ENCODE measurements at places on chromosomes 1 and 21.

- H3K27me3 ChIP-seq: no peaks in the 10 kb centered on the region
- H3K4me3 ChIP-seq: no peak overlapping the region
- no peak overlapping the region for H3K27ac ChIP-seq
- no peaks in the 10 kb centered on the region for H3K4me1 ChIP-seq
Measured at GRCh38 chr1:21232044-21232443, 55.3 kb upstream of the EIF4G3 start.

GRCh38 chr1:248793592-248793991 is 32.1 kb downstream of the SH3BP5L start:
- no peak overlapping the region for H3K4me3 ChIP-seq
- no peak for DNase-seq
- H3K4me1 ChIP-seq: no peaks in the 10 kb centered on the region
- H3K27ac ChIP-seq: no peak overlapping the region
- no peaks in the 10 kb centered on the region for H3K27me3 ChIP-seq

- no peaks in the 10 kb centered on the region for H3K27me3 ChIP-seq
- no peak overlapping the region for H3K27ac ChIP-seq
- no peaks in the 10 kb centered on the region for H3K36me3 ChIP-seq
- H3K4me3 ChIP-seq: no peak overlapping the region
- no peak for DNase-seq
Measured at GRCh38 chr1:125087247-125087646, 3902.5 kb downstream of the SRGAP2C start.

GRCh38 chr1:193077991-193078390 is 18.6 kb downstream of the RO60 start:
- H3K4me3 ChIP-seq: no peak overlapping the region
- H3K4me1 ChIP-seq: no peaks in the 10 kb centered on the region

DNA sequence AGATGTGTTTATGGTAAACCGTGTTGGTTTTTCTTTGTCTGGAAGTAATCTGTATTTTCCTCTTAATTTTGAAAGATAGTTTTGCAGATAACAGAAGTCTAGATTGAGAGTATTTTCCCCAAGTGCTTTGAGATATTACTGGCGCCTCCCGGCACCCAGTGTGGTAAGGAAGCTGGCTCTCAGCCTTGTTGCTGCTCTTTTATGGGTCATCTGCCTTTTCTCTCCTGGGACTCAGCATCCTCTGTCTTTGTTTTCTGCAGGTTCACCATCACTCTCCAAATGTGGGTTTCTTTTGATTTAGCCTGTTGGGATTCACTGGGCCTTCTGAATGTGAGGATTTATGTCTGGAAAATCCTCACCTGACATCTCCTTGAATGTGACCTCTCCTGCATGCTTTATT is 37.4 kb downstream of the POFUT2 start:
- DNase-seq: no peak
- H3K36me3 ChIP-seq: no peaks in the 10 kb centered on the region
- no peaks in the 10 kb centered on the region for H3K27me3 ChIP-seq

GRCh38 chr1:86955678-86956077 is 41.2 kb downstream of the HS2ST1 start:
- no peak overlapping the region for H3K4me3 ChIP-seq
- H3K36me3 ChIP-seq: no peaks in the 10 kb centered on the region
- no peak for DNase-seq
- no peak overlapping the region for H3K27ac ChIP-seq
- H3K27me3 ChIP-seq: no peaks in the 10 kb centered on the region

DNA sequence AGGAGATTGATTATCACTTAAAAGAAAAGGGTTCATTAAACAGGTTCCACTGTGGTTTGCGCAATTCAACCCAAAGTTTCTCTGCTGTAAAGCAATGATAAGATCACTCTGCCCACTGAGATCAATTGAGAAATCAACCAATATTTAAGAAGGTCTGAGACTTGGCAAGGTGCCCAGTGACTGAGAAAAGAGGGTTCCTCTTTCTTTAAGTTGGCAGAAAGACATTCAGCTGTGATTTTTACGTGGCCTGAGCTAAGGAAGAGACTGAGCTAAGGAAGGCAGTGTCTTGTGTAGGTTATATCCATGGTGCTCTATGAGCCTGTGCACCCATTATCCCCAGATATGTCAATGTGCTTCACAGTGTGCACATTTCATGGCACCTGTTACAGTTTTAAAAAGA is 344.1 kb downstream of the DISC1 start:
- H3K27ac ChIP-seq: no peak overlapping the region
- H3K4me3 ChIP-seq: no peak overlapping the region
- no peaks in the 10 kb centered on the region for H3K36me3 ChIP-seq

DNA sequence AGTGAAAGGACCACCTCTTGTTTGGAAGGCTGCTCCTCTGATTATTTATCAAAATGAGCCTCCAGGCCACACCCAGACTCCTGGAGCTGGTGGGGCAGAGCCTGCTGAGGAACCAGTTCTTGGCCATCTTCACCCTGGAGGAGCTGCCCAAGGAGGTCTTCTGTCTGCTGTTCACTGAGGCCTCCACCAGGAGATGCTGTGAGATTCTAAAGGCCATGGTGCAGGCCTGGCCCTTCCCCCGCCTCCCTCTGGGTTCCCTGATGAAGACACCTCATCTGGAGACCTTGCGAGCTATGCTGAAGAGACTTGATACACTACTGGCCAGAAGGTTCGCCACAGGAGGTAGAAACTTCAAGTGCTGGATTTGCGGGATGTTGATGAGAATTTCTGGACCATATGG is 61.7 kb upstream of the GJA8 start:
- H3K27ac ChIP-seq: no peak overlapping the region
- no peaks in the 10 kb centered on the region for H3K36me3 ChIP-seq
- no peaks in the 10 kb centered on the region for H3K27me3 ChIP-seq
- no peaks in the 10 kb centered on the region for H3K4me1 ChIP-seq
- no peak for DNase-seq

DNA sequence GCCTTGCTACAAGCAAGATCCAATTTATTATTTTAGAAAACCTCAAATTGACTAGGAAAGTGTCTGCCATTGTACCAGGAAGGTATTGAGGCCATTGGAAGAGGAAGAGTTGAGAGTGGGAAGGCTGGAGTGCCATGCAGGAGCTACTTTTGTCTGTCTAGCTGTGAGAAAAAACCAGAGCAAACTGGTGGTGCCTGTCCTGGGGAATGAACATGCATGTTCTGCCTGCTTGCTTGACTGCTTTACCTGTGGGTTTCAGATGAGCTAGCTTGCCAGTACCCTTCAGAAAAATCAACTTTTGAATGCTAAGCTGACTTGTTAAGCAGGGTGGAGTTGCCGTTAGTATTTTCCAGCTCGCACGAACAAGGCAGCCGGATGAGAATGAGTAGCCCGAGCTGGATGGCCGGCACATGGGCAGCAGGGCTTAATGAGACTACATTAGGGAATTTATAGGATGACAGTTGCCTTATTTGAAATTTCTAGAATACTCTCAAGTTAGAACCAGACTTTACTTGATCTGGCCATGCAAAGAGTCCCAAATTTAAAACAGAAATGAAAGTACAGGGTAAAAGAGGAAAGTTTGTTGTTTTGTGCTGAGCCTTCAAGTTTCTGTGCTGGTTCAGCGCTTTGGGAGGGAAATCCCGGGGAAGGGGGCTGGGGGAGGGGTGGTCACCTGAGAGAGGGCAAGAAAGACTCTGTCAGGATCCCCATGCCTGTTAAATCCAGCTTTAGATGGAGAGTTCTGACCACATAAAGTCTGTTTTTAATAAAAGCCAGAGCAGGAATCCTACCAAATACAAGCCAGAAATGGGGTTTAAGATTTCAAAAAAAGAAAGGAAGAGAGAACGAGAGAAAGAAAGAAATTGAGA is 29.6 kb upstream of the C1orf105 start:
- no peaks in the 10 kb centered on the region for H3K4me1 ChIP-seq
- H3K27ac ChIP-seq: peak overlapping the region; percentile 83
- peak; percentile 39 for DNase-seq
- H3K27me3 ChIP-seq: no peaks in the 10 kb centered on the region
- no peaks in the 10 kb centered on the region for H3K36me3 ChIP-seq

DNA sequence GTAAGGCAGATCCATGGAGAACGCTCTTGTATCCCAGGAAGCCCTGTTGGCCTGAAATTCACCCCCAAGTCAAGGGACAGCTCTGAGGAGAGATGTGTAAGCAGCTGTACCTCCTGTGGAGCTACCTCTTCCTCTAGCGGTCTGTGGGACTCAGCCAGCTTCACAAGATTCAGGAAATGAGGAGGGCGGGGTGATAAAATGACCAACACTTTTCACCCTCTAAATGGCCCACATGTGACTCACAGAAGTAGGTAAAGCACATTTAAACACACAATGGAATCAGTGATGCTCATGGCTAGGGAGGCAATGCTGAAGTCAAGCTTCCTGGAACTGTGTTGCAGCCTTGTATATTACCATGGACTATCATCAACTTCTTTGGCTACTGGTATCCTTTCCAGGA is at the start of gene SH2D1B:
SH2D1B (minus strand) TSS at position 135 of the 400 bp plus-strand sequence; CDS start at position 15, 120 bp downstream.
- H3K36me3 ChIP-seq: no peaks in the 10 kb centered on the region
- no peak for DNase-seq
- no peak within 1 kb of the TSS for H3K27ac ChIP-seq

DNA sequence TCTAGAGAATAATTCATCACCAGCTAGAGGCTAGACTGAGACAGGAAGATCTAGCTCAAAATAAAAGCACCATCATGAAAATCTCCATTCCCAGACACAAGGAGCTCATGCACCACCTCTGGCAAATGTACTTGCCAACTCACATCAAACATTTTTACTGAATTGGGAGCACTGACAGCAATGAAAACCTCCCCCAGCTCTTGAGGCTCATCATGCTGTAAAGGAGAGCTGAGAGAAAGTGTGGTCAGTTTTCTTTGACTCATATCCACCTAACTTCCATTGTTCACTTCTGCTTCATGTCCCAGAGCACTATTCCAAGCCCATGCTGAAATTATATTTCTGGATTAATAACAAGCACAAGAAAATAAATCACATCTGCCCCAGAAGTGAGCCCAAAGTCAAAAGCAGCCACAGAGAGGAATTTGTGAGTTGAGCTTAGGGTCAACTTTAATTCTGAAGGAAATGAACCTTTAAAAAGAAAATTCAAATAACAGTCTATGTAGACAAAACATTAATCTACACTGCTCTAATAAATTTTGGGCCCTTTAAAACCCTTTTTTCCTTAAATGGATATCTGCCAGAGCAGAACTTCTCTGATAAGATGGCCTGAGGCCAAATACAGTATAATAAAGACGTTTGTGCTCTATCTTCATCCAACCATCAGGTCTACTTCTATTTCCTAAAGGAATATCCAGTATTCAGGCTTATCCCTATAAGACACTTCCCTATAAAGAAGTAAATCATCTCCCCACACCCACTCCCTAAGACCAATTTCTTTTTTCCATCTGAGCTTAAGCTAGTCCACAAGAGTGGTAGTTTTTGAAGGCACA is 85.9 kb upstream of the ADAM30 start:
- no peaks in the 10 kb centered on the region for H3K27me3 ChIP-seq
- no peak for DNase-seq
- H3K36me3 ChIP-seq: no peaks in the 10 kb centered on the region
- peak overlapping the region; percentile 54 for H3K27ac ChIP-seq
- H3K4me3 ChIP-seq: no peak overlapping the region

GRCh38 chr1:56080123-56080522 is 499.2 kb downstream of the PLPP3 start:
- H3K27ac ChIP-seq: peak overlapping the region; percentile 19
- no peak for DNase-seq
- H3K36me3 ChIP-seq: no peaks in the 10 kb centered on the region
- H3K27me3 ChIP-seq: no peaks in the 10 kb centered on the region

DNA sequence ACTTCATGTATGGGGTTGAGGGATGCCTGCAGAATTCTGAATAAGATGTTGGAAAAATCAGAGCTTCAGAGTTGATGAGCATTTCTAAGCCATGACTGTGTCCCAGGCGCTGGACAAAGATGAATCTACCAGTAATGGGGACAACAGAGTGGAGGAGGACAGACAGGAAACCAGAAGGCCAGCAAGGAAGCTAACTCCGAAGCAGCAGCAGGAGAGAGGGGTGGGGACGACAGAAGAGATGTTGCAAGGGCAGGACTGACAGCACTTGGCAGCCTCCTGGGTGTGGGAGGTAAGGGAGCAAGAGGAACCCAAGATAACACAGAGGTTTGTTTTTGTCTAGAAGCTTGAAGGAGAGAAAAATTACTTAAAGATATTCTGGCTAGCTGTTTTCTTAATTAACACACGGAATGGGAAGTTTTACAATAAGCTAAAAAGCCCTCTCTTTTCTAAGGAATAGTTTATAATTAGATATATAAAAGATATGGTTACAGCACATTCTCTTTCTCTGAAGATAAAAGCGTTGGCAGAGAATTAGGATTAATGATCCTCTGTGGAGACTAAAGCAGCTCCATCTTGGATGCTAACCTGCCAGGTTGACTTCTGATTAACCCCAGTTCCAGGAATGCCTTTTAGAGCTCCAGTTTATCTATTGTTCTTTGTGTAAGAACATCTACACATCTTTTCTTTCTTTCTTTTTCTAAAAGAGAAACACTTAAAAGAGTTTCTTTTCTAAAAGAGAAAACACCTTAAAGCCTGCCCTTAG is 92.7 kb downstream of the TENT5C start:
- H3K36me3 ChIP-seq: no peaks in the 10 kb centered on the region
- no peak for DNase-seq
- no peak overlapping the region for H3K27ac ChIP-seq

- no peak within 1 kb of the TSS for H3K27ac ChIP-seq
- DNase-seq: peak; percentile 60
- no peak within 1 kb of the TSS for H3K4me3 ChIP-seq
- H3K27me3 ChIP-seq: no peaks in the 10 kb centered on the region
- H3K4me1 ChIP-seq: no peaks in the 10 kb centered on the region
- H3K36me3 ChIP-seq: no peaks in the 10 kb centered on the region
Measured at GRCh38 chr1:24111996-24112779, at the start of gene MYOM3. Gene MYOM3, minus strand, starts transcription at chr1:24112135. Its CDS starts 3,499 bp downstream, at chr1:24108636.

DNA sequence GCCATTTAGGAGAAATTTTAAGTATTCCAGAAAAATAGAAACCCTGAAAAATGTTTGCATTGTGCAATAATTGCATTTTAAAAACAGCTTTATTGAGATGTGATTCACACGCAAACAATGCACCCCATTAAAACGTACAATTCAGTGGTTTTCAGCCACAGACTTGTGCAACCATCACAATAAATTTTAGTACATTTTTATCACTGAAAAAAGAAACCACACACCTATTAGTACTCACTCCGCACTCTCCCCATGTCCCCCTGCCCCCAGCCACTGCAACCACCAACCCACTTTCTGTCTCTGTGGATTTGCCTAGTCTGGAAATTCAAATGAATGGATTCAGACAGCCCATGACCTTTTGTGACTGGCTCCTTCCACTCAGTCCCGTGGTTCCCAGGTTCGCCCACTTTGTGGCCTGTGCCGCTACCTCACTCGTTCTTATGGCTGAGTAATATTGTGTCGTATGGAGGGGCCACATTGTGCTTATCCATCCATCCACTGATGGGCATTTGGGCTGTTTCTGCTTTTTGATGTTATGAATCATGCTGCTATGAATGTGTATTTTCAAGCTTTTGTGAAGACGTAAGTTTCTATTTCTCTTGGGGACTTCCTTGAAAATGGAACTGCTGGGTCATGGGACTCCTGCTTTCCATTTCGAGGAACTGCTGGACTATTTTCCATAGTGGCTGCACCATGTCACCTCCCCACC is 147.7 kb upstream of the ARHGEF16 start:
- H3K27me3 ChIP-seq: no peaks in the 10 kb centered on the region
- no peak overlapping the region for H3K4me3 ChIP-seq
- no peaks in the 10 kb centered on the region for H3K36me3 ChIP-seq
